ENCODE measurements at places on chromosomes 11 and 22. TPM values are rescaled to one million over a fixed set of nuclear protein-coding genes. Genes with fewer than 3 reads are reported as not detected.

HEPHL1 gene
- not detected for total RNA-seq

TTC36 gene
- total RNA-seq, result 1.4 TPM

- peak; percentile 35 for DNase-seq
- H3K27me3 ChIP-seq, result no peaks in the 10 kb centered on the region
- H3K4me3 ChIP-seq, result no peak overlapping the region
- H3K4me1 ChIP-seq, result peaks cover 27% of the 10 kb centered on the region
These were observed 15.6 kb upstream of the INCENP start for GRCh38 chr11:62108017-62108750.

ASPHD2 gene
- total RNA-seq, result 1.1 TPM

- H3K4me1 ChIP-seq, result no peaks in the 10 kb centered on the region
- H3K27me3 ChIP-seq, result no peaks in the 10 kb centered on the region
- H3K27ac ChIP-seq, result no peak overlapping the region
- no peak for DNase-seq
These were observed 131.7 kb downstream of the GRIK4 start for GRCh38 chr11:120643284-120643683.

DNA sequence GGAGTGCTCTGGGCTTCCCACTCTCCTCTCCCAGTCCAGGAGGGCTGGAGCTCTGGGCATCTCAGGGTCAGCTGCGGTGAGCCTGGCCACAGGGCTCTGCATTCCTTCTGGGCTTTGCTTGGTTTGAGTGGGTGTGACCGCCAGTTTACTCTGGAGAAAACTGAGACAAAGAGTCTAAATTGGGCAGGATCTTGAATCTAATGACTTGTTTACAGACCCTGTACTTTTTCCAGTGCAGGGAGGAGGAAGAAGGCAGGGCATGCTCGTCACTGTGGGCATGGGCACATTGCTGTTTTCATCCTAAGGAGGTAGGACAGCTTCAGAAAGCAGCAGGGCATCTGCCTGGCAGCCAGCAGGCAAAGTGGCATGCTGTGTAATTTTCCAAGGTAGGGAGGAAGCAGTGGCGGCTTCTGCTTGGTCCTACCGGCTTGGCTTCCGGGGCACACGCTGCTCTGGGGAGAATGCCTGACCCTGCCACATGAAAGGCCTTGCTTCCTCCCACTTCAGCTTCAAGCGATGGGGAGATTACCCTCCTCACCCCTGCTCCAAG lies 22.9 kb downstream of the FLI1 start:
- DNase-seq, result peak; percentile 50
- peaks cover 90% of the 10 kb centered on the region for H3K4me1 ChIP-seq
- peak overlapping the region; percentile 84 for H3K27ac ChIP-seq
- H3K4me3 ChIP-seq, result no peak overlapping the region
- no peaks in the 10 kb centered on the region for H3K36me3 ChIP-seq
- no peaks in the 10 kb centered on the region for H3K27me3 ChIP-seq

GRCh38 chr11:74025467-74026166 lies 16.7 kb upstream of the UCP3 start:
- no peak for DNase-seq
- H3K36me3 ChIP-seq, result peaks cover 10% of the 10 kb centered on the region
- H3K4me3 ChIP-seq, result no peak overlapping the region
- no peaks in the 10 kb centered on the region for H3K27me3 ChIP-seq
- no peak overlapping the region for H3K27ac ChIP-seq
- H3K4me1 ChIP-seq, result peaks cover 3% of the 10 kb centered on the region

DNA sequence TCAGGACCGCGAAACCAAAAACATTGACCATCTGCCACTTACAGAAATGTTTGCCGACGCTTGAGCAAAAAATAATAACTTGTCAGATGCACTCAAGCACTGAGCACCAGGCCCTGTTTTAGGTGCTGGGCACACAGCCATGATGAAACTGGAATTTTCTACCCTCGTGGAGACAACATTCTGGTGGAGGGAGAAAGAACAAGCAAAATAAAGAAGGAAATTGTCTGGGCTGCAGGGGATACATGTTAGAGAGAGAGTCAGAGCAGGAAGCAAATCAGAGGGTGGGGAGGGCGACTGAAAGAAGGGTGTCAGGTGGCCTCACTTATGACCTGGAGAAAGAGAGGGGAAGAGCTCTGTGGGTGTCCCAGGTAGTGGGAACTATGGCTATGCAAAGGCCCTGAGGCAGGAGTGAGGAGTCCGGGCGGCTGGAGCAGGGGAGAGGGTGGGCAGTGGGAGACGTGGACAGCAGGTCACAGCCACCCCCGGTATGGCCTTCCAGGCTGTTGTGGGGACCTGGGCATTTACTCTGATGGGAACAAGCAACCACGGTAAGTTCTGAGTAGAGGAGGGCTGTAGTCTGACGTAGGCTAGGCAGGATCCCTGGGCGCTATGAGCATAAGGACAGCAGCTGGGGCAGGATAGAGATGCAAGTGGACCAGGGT lies 78.8 kb downstream of the MYEOV start:
- no peaks in the 10 kb centered on the region for H3K36me3 ChIP-seq
- H3K27ac ChIP-seq, result no peak overlapping the region
- H3K4me3 ChIP-seq, result no peak overlapping the region

DNA sequence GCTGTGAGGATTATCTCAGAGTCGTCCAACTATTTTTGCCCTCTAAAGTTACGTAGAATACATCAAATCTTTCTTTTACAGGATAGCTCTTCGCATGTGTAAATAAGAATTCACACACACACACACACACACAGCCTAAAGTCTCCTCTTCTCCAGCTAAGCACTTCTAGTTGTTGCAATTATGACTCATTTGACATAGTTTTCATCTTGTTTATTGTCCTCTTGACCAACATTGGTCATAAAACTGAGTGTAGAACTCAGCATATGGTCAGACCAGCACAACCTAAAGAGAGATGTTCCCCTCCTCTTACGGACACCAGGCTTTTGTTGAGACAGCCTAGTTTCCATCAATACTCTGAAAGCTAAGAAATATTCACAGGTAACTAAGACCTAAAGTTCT lies 234.2 kb downstream of the BLID start:
- no peak for DNase-seq
- no peaks in the 10 kb centered on the region for H3K36me3 ChIP-seq
- no peak overlapping the region for H3K27ac ChIP-seq
- H3K27me3 ChIP-seq, result no peaks in the 10 kb centered on the region

DNA sequence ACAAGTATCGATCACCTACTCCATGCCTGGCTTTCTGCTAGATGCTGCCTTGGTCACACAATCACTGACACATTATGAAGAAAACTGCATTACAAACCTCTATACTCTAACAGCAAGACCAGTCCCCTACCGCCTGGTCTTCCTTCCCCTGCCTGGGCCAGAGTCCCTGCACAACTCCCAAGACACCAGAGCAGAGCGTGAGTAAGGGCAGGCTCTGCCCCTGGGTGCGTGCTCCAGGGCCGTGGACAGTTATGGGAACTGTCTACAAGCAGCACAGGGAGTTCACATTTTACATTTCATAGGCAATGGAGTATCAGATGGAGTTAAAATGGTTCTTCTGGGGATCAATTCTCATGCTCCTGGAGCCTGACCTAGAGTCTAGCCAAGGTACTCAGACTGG lies 6.5 kb downstream of the FZD4 start:
- no peak for DNase-seq
- H3K27ac ChIP-seq, result peak overlapping the region; percentile 73
- H3K36me3 ChIP-seq, result peaks cover 3% of the 10 kb centered on the region
- peak overlapping the region; percentile 79 for H3K4me3 ChIP-seq
- H3K4me1 ChIP-seq, result peaks cover 25% of the 10 kb centered on the region

RIMBP3B gene
- total RNA-seq, result 0.46 TPM

PRCP gene
- 17.3 TPM for total RNA-seq

DNA sequence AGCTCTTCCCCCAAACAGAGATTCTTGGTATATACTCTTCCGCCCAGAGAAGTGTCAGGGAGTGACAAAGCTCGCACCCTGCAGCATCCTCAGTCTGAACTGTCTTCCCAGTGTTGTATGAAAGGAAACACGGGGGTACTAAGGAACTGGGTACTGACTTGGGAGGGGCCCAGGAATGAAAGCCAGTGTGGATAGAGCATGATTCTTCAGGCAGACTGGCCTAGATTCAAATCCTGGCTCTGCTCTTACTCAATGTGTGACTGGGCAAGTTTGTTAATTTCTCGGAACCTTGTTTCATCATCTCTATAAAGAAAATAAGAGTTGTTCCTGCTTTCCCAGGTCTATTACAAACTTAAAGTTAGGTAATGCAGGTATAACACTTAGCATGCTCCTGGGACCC lies 266.0 kb upstream of the NARS2 start:
- H3K36me3 ChIP-seq, result no peaks in the 10 kb centered on the region
- H3K27ac ChIP-seq, result peak overlapping the region; percentile 35
- peaks cover 9% of the 10 kb centered on the region for H3K4me1 ChIP-seq
- no peak overlapping the region for H3K4me3 ChIP-seq

TRIM6 gene
- total RNA-seq, result 1.9 TPM

DNA sequence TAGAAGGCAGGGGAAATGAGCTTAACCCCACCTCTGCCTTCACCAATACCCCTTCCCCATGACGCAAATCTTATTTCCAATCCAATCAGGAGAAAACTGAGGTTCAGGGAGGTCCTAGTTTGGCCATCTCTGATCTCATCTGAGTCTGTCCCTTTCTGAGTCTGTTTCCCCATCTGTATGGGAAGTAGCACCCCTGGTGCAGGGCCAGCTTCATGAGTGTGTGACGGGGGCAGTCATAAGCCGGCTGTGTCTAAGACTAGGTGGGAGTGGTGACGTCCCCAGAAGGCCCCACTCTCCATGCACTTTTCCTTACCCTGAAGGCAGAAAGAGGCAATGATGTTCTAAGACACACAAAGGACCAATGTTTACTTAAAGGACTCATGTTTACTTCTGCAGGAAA lies 72.3 kb downstream of the MN1 start:
- no peaks in the 10 kb centered on the region for H3K36me3 ChIP-seq
- peaks cover 6% of the 10 kb centered on the region for H3K4me1 ChIP-seq
- H3K27me3 ChIP-seq, result no peaks in the 10 kb centered on the region
- no peak overlapping the region for H3K4me3 ChIP-seq

- no peak for DNase-seq
- H3K4me3 ChIP-seq, result no peak overlapping the region
- H3K27me3 ChIP-seq, result no peaks in the 10 kb centered on the region
These were observed 63.6 kb upstream of the PPARA start for GRCh38 chr22:46086577-46087335.

SRRD gene
- 7.3 TPM for total RNA-seq

ANGPTL5 gene
- total RNA-seq, result 0.09 TPM

DNA sequence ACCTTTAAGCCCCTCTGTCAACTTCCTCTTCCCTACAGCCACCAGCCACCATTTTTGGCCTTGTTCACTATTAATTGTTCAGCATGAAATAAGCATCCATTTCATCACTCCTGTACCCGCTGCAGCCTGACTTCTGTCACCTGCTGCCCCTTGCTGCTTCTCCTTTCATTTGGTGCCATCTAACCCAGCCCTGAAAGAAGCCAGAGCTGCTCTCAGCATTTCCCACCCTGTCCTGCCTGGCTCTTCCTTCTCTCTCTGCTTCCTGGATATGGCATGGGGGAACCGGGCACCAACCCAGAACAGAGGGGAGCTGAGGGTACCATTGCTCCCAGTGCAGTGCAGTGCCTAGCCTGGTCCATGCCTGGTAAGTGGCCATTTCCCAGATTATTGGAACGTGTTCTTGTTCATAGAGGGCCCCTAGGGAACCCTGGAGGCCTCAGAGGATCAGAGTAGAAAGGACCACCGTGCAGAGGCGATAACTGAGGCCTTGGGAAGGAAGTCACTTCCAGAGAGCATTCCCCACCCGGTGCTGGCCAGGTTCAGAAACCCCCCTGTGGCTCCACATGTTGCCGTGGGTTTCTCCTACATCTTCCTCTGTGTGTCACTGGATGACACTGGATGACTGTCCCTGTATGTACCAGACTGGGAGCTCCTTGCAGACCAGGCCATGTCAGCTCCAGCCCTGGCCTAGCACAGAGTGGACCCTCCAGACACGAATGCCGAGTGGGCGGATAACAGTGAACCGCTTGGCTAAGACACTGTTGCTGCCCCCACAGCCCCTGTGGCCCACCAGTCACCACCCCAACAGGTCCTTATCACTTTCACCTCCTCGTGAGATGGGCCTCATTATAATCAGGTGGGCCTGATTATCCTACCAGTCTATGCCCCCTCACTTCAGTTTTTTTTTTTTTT lies 4.7 kb downstream of the YDJC start:
- DNase-seq, result no peak
- no peaks in the 10 kb centered on the region for H3K27me3 ChIP-seq
- no peak overlapping the region for H3K27ac ChIP-seq
- H3K4me3 ChIP-seq, result no peak overlapping the region
- H3K36me3 ChIP-seq, result peaks cover 21% of the 10 kb centered on the region

DNA sequence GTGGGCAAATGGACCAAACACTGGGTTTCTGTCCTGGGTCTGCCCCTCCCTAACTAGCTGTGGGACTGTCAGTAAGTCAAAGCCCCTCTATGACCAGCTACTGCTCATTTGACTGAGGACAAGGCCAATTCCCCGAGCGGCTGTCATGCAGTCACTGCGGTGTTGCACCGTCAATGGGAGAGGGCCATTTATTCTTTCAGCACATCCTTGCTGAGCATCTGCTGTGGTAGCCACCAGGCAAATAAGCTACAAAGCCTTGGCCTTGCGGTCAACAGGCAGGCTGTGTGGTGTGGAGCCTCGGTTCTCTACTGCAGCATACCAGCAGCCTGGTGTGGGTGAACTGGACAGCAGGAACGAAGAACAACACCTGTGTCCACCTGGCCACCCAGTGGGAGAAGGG lies 25.8 kb upstream of the SERPIND1 start:
- peaks cover 35% of the 10 kb centered on the region for H3K4me1 ChIP-seq
- peaks cover 47% of the 10 kb centered on the region for H3K36me3 ChIP-seq
- no peaks in the 10 kb centered on the region for H3K27me3 ChIP-seq
- H3K4me3 ChIP-seq, result no peak overlapping the region
- no peak for DNase-seq

DNA sequence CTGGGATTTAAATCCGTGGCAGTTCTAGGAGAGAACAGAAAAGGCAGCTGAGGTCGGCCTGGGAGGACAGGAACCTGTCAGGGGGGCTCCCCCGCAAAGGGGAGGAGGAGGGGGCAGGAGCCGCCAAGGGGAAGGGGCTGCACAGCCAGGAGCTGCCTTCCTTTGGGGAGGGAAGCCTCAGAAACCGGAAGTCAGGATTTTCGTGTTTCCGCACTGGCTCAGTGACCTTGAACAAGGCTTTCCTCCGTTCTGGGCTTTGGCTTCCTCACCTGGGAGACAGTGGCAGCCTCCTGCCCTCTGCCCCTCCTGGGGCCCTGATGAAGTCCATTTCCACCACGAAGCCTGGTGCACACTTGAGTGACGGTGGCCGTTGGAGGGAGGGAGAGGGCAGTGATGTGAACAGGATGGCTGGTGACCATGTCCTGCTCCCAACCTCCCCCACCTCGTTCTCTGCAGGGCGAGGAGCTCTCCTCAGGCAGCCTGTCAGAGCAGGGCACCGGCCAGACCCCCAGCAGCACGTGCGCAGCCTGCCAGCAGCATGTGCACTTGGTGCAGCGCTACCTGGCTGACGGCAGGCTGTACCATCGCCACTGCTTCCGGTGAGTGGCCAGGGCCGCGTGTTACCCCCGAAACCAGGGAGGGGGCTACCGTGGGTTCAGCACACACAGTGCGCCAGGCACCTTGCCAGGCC lies 12.6 kb downstream of the MICALL1 start:
- peaks cover 6% of the 10 kb centered on the region for H3K4me1 ChIP-seq
- no peak overlapping the region for H3K4me3 ChIP-seq
- no peak for DNase-seq
- no peaks in the 10 kb centered on the region for H3K27me3 ChIP-seq
- no peak overlapping the region for H3K27ac ChIP-seq

- DNase-seq, result no peak
- peaks cover 10% of the 10 kb centered on the region for H3K4me1 ChIP-seq
- H3K27me3 ChIP-seq, result no peaks in the 10 kb centered on the region
- no peak overlapping the region for H3K27ac ChIP-seq
- H3K4me3 ChIP-seq, result no peak overlapping the region
These were observed 79.8 kb downstream of the TEAD1 start for GRCh38 chr11:12754021-12754420.

MAPK11 gene
- total RNA-seq, result 27.3 TPM

Data from upper lobe of left lung (tissue), 6 donors.